ENCODE measurements at places on chromosomes 2 and 18.

DNA sequence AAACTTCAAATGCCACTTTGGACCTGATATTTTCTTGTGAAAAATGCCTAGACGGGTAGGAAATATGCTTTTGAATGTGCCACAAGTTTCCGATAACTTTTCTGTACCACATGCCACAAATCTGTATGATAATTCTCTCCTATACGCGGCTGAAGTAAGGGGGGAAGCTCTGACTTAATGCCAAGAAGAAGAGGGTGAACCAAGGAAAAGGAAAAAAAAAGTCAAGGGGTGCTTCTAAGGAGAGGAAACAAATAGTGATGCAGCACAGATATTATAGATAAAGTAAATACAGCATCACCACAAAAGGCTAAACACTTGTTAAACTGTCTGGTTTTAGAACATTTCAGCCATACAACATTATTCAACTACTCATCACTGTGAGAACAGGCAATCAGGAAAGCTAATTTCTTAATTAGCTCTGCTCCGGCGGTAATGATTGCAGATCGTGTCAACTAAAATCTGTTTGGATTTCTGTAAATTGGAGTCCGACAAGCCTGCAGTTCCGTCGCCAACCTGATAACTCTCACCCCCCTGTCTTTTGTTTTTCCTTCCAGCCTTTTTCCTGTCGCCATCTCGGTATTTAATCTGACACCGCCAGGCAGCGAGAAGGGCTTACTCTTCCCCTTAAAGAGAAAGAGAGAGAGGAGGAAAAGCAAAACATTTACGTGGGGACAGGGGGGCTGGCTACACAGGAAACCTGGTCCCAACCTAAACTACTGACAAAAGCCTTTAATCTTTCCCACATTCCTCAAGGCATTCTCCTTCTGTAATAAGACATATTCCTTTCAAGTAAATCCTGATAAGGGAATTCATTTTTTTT lies 67.5 kb downstream of the ZEB2 start:
- no peak for DNase-seq

DNA sequence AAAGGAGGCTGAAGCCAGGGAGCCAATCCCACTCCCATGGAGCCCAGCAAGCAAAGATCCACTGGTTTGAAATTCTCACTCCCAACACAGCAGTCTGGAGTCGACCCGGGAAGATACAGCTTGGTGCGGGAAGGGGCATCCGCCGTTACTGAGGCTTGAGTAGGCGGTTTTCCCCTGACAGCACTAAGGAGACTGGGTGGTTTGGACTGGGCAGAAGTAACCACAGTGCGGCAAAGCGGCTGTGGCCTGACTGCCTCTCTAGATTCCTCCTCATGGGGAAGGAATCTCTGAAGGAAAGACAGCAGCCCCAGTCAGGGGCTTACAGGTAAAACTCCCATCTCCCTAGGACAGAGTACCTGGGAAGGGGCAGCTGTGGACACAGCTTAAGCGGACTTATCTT lies 261.6 kb upstream of the KYNU start:
- DNase-seq, result no peak

DNA sequence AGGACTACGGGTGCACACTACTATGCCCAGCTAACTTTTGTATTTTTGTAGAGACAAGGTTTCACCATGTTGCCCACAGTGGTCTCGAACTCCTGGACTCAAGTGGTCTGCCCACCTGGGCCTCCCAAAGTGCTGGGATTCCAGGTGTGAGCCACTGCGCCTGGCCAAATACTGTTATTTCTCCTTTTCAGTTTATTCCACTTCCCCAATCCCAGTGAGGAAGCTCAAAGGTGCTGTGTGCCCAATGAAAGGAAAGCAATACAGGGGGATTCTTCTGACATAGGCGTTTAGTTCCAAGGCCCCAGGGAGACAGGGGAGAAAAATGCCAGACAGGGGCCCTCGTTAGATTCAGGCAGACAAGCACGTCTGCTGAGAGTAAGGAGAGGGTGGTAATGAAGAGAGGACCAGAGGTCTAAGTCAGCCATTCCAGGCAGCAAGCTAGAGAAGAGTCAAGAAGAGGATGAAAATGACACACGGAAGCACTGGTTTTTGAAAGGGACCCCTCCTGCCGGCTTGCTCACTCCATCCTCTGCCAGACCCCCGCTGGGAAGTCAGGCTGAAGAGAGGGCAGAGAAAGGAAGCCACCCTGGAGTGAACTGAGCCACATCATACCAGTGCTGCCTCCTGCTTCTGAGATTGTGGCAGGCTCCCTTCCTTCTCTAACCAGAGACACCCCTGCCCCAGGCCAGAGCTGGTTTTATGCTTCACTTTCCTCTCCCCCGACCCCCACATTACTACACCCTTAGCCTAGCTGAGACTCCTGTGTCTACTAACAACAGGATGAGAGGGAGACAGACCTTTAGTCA lies 6.7 kb downstream of the INO80C start:
- DNase-seq, result no peak

GRCh38 chr18:23718243-23718720 lies 29.0 kb downstream of the LAMA3 start:
- DNase-seq, result no peak

DNA sequence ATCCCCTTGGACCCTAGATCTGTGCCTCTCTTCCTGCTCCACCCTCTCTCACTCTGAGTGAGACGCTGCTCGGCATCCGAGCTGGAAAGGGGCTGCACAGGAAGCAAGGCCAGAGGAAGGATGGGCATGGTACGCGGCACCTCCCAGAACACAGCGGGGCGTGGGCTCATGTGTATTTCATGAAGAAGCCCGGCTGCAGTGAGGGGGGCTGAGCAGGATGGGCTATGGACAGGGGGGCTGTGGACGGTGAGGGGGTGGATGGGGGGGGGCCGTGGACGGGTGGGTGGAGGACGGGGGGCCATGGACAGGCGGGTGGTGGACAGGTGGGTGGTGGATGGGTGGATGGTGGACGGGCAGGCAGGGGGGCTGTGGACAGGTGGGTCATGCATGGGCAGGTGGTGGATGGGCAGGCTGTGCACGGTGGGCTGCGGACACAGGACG lies 28.5 kb downstream of the SLC66A2 start:
- no peak for DNase-seq

DNA sequence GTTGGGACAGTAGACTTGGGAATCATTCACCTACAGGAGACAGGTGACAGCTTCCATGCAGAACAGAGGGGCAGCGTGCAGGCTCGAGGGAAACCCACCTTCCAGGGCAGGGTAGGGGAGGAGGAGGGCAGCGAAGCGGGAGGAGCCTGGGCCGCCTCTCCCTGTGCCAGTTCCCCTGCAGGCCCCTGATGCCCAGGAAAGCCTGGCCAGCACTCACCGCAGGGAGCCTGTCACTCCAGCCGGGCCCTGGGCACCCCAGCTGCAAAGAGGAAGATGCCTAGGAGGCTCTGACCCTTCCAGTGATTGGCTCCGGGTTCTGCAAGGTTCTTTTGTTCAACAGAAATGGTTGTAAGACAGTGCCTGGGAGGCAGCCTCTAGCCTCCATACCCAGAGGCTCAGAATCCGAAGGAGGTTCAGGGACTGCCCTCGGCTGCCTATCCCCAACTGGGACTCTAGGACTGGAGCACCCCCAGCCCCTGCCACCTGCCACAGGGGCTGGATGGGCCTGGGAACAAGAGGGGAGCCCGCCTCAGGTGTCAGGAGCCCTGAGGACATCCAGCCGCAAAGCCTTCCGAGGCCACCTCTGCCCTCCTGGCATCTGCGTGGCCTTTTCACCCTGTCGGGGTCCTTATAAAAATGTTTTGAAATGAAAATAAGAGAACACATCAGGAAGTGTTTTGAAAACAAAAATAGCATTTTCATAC lies 103.2 kb downstream of the PTGR3 start:
- no peak for DNase-seq

DNA sequence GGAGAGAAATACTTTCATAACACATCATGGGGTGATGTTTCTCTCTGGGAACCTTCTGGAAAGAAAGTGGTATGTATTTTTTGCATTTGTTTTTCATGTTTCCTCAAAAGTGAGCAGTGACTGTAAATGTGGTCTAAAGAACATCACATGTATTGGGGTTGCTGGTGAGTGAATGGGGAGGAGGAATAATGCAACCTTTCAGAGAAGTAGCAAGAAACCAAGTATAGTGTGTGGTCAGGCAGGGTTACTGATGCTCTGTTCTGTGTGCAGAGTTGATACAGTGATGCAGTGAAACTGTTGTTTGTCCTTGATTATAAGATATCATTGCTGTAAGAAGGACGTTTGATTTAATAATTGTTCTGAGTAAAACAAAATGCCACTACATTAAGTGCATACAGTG lies 24.1 kb downstream of the ADNP2 start:
- no peak for DNase-seq

DNA sequence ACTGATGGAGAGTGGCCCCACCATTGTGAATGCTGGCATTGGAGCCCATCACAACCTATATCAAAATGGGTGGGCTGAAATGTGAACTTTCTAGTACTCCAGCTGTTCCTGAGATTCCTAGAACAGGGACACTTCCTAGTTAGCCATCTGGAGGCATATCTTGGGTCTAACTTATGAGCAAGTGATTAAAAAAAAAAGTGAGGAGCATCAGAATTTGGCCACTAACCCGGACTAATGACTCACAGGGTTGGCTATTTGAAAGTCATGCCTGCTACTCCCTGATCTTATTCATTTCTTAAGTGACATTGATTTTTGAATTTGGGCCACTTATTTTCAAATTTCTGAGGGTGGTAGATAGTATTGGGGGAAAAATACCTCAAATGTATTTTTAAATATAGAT lies 216.6 kb downstream of the HRH4 start:
- no peak for DNase-seq

- no peak for DNase-seq
These were observed 34.8 kb upstream of the ITM2C start for GRCh38 chr2:230829959-230830358.

DNA sequence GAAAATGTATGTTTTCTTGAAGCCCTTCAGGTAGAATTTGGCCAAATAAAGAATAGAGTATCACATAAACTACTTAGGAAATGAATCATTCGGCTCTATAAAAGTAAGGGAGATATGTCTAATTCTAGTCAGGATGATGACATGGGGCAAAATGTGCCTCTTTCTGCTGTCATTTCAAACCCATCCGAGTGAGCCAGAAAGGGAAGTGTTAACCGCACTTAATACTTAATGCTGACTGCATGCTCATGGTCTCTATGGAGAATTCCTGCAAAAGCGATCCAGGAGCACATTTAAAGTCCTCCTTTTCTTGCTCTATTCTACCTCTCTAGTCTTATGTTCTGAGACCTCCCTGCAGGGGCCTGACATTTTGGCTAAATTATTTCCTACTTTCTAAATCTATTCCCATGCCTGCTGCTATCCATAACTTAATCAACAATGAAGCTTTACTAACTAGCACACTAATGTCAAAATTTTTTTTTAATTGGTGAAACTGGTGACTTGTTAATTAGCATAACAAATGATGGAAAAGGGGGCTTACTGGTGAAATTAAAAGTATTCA lies 127.4 kb downstream of the CDC42EP3 start:
- DNase-seq, result no peak

DNA sequence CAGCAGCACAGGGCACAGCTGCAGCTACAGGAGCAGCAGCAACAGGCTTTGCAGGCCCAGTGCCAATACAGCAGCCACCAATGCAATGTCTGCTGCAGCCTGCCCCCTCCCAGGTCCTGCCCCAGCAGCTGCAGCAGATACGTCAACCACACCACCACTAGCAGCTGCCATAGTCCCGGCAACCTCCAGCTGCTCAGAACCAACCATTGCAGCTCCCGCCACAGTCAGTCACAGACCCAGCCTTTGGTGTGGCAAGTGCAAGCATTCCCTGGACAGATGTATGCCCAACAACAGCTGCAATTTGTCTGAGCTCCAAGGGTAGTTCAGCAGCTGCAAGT lies 53.3 kb upstream of the TUBA3E start:
- no peak for DNase-seq

DNA sequence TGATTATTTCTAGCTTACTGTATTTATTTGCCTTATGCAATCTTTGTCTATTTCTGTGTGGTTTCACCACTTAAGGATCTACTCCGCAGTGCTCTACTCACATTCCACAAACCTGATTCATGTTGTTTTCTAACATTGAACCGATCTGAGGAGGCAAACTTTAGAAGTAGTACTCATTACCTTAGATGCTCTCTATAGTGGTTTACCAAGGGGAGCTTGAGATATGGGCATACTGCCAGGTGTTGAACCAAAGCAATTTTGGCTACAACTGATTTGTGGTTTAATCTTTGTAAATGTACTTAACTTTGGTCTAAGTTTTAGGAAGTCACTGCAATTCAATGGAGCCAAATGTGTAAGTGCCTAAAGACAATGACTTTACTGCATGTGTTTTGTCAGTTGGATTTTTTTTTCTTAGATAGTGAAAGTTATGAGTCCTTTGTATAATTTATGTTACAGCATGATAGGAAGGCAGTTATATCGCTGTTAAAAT lies 50.1 kb downstream of the MAP2 start:
- DNase-seq, result no peak

DNA sequence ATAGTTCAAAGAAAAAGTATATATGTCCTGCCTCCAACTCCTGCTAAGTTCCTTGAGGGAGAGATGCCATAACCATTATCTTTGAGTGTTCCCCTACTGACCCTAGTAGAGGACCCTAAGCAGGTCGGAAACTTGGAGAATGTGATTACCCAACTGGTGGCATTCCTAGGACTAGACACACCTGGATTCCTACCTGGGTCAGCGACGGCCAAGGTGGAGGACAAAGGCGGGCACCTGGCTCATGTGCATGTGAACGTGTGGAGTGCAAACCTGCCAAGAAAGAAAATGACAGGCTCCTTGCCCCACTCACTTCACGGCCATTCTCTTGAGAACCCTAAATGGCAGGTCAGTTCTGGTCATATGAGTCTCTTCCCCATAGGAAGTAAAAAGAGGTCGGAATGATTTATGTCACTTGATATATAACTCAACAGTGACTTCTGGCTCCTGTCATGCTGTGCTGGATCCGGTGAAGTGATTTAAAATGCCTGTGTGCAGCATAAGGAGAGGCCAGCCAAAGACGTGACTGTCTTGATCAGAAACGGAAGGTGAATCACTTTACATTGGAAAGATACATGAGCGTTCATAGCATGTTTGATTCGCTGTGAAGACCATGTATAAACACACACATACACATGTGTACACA lies 371.6 kb downstream of the EIPR1 start:
- DNase-seq, result no peak

- no peak for DNase-seq
These were observed 28.9 kb upstream of the TMEM214 start for GRCh38 chr2:27003857-27004256.

- no peak for DNase-seq
These were observed 577.8 kb upstream of the NXPH2 start for GRCh38 chr2:139357972-139358371.

DNA sequence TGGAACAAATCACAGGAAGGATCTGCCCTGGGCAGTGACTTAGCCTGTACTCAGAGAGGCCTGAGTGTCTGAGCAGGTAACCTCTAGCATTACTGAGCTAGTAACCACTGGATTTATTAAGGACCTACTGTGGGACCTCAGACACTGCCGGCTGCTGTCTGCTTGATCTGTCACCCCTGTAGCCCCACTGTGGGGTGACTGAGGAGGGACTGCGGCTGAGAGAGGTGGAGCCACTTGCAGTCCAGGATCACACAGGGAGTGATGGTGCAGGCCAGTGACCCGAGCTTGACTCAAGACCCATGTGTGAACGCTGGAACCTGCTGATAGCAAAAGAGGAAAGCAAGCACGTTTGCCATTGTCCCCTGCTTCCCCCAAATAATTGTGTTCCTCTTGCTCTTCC lies 15.6 kb downstream of the CHMP1B start:
- DNase-seq, result no peak
